AG20443 (cell line): ENCODE measurements at places on chromosomes 6 and 20.

- no peak for DNase-seq
Observed at GRCh38 chr6:112431803-112432202, 84.7 kb downstream of the RFPL4B start.

GRCh38 chr6:93272896-93273295, 146.5 kb downstream of the EPHA7 start:
- no peak for DNase-seq

DNA sequence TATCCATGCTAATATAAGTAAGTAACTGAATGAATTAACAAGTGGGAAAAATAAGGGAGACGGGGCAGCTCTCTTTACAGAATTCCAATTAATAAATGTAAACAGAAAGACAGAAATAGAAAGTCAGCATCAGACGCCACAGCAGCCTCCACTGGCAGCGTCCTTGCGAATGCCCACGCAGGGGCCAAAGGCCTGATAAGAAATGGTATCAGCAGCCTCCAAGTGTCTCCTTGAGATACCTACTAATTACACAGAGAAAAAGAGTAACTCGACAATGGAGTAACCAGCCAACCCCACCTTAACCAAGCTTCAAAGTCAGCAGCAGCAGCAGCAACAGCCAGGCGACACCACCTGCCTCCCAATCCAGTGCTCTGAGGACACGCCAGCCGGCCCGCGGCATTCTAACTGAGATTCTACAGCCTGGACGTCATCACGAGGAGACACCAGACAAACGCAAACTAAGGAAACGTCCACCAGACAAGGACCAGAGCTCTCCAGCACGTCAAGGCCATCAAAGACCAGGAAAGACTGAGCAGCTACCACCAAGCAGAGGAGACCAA, 78.8 kb downstream of the TAF4 start:
- DNase-seq, result no peak

DNA sequence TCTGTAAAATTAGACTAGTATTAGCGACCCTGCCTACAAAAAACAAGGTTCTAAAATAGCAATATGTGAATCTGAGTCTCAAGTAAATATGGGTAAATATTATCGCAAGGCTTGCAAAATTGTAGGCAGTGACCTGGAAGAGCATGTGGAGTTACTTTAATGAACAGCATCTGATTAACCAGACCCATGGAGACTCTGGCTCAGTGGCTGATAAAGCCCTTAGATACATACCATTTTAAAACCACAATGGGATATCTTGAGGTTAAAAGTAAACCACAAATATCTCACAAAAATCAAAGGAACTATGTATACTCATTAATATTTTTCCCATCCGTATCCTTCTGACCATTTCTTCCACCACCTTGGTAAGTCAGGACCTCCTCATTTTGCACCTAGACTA, 187.0 kb downstream of the MTFR2 start:
- DNase-seq, result peak; percentile 29

GRCh38 chr6:143689852-143690251, 12.1 kb downstream of the PHACTR2 start:
- no peak for DNase-seq

- DNase-seq, result no peak
Observed at GRCh38 chr20:40476461-40476860, 212.6 kb downstream of the MAFB start.

GRCh38 chr6:122198922-122199321, 200.5 kb upstream of the HSF2 start:
- no peak for DNase-seq

DNA sequence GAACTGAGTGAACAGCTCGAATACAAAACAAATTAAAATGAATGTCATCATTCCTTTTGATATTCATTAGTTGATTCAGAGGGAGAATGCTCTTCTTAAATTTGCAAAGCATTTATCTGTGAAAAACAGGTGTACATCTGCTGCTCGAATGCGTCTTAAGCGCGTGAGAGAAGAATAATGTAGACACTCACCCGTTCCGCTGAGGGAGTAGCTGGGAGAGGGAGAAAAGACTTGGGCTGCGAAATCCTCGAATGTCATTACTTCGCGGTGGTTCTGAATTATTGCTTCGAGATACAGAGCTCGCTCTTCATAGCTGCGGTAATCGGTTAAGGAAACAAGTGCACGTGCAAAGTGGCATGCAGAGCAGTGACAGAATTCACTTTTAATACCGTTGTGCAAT, 43.9 kb downstream of the INSM1 start:
- DNase-seq, result no peak

DNA sequence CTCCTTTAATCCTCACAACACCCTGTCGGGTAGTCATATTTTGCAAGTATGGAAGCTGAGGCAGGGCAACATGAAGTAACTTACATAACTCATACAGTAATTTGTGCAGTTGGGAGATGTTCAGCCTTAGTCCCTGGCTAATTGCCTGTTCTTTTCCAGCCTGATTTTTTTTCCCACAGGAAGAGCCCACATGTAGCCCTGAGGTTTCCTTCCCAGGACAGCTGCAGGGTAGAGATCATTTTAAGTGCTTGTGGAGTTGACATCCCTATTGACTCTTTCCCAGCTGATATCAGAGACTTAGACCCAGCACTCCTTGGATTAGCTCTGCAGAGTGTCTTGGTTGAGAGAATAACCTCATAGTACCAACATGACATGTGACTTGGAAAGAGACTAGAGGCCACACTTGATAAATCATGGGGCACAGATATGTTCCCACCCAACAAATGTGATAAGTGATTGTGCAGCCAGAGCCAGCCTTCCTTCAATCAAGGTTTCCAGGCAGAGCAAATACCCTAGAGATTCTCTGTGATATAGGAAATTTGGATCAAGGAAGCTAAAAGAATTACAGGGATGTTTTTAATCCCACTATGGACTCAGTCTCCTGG, 5.0 kb upstream of the BTN2A1 start:
- no peak for DNase-seq

- DNase-seq, result no peak
Observed at GRCh38 chr6:159056899-159057298, 12.1 kb upstream of the TAGAP start.

- peak; percentile 80 for DNase-seq
Observed at GRCh38 chr6:31058128-31058894, 48.0 kb downstream of the MUC22 start.

GRCh38 chr6:137230547-137230946, 11.4 kb upstream of the IFNGR1 start:
- no peak for DNase-seq

- DNase-seq, result no peak
Observed at GRCh38 chr6:118277631-118278030, 270.5 kb upstream of the PLN start.

- DNase-seq, result no peak
Observed at GRCh38 chr6:438634-439170, 47.1 kb downstream of the IRF4 start.

- DNase-seq, result no peak
Observed at GRCh38 chr20:47561180-47561579, 59.5 kb downstream of the NCOA3 start.

DNA sequence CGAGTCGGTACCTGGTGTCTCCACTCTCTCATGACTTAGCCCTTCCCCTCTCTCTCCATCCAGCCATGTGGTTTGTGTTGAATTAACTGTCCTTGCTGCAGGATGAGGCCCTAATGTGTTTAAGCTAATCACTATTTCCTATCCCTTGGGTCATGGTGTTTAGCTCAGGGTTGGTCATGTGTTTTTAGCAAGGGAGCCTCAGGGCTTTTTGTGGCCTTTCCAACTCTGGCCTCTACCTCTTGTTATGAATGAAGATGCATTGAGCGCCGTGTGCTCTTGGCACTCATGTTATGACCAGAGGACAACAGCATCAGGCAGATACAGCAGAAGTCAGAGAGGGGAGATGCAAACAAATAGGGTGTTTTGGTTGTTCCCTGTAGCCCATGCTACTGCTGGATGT, 674.2 kb upstream of the FLRT3 start:
- DNase-seq, result no peak

DNA sequence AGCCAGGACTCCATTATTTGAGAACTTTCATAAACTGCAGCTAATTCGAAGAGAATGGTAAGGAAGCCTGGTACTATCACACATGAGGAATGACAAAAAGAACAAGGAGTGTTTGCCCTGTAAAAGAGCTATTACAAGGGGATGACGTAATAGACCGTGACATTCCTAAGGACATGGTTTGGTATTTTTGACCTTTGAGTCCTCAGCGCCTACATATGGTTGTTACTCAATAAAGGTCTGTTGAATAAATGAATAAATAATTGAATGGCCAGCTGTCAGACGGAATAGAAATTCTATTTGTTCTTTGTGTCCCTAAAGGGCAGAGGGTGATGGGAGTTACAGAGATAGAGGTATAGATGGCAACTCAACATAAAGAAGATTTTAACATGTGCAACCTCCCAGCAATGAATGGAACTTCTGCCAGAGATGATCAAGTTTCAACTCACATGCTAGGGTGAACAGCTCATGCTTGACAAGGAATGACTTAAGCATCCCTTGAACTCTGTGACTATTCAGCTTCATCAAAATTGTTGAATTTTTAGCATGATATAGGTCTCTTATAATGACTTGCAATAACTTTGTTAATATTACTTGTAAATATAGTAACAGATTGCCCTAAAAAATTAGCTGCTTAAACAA, 115.4 kb downstream of the TENT5A start:
- DNase-seq, result no peak

GRCh38 chr20:60559462-60559861, 601.2 kb downstream of the CDH26 start:
- no peak for DNase-seq

DNA sequence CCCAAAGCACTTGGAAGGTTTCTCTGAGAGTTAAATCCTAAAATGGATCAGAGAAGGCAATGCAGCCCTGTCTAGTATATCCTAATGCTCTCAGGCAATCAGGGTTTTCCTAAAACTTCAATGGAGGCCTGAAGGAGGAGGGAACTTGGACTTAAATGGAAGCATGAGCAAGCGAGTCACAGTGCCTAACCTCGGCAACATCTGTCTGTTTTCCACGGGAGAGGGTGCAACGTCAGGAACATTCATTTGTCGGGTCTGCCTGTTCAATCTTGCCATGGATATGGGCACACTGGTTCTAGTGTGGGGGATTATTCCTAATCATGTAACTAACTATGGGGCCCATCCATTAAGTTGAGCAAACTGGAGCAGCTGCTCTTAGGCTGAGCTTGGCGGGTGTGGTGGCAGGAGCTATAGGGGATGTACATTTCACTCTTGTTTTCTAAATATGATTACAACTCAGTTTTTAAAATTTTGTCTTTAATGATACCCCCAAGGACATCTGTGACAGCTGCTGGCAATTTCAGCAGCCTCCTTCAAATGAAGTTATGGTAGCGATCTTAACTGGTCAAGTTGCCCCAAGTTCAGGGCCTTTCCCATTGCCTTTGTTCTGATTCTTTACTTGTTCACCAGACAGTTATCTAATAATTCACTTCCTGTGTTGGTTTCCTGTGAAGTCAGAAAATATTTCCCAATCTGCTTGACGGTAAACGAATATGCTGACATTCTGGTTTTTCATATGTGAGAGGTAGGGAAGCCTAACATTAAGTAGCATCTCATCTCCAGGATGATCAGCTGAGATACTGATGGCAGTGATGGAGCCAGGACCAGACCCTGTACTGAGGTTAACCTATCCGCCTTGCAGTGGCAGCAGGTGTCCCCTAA, 21.6 kb downstream of the DSE start:
- no peak for DNase-seq

- DNase-seq, result no peak
Observed at GRCh38 chr20:59318201-59318790, 17.9 kb downstream of the EDN3 start.

DNA sequence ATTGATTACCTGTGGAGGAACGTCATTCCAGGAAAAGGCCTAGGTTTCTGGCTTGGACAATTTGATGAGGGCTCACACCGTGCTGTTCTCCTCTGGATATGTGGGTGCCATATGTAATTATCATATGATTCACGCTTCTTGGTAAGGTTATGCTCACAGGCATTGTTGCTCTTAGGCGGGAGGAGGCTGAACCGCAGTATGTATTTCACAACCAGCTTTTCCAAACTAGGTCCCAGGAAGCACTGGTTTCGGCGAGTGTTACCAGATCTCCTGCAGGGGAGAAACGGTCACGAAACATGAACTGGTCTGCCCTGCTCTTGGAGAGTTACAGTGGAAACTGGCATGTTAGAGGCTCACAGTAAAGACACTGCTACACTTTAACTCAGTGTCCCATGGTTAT, 793 bp upstream of the FAM50B start:
- peak; percentile 52 for DNase-seq

DNA sequence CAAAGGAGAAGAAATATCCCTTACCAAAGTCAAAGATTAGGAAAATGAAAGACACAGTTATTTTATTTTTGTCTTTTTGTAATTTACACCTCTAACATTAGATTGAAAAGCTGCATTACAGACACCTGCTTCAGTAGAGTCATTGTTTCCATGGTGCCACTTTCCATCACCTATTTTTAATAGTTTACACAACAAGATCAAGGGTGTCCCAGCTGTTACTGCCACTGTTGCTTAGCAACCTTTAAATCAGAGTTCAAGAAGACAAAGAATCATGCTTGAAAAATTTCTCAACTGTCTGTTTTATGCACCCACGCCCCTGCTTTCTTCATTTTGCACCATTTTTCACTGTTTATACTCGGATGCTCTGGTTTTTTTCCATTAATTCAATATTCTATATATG, 668.2 kb upstream of the GJE1 start:
- peak; percentile 67 for DNase-seq

GRCh38 chr6:83431545-83432155, 799 bp upstream of the ME1 start:
- DNase-seq, result no peak
